ENCODE measurements at places on chromosomes 16 and 17. TPM values are rescaled to one million over a fixed set of nuclear protein-coding genes. Genes with fewer than 3 reads are reported as not detected.

C16orf96 gene
- total RNA-seq, result under 0.01 TPM

KCNH6 gene
- total RNA-seq, result not detected

TBC1D3H gene
- not detected for total RNA-seq

EPN3 gene
- total RNA-seq, result not detected

COX6A2 gene
- total RNA-seq, result not detected

SDR42E1 gene
- total RNA-seq, result 0.16 TPM

TEX19 gene
- total RNA-seq, result under 0.01 TPM

VPS25 gene
- total RNA-seq, result 50.2 TPM

PRR15L gene
- not detected for total RNA-seq

MYO15A gene
- total RNA-seq, result 2.7 TPM

STAT5A gene
- total RNA-seq, result 21.1 TPM

CCDC144A gene
- 7.9 TPM for total RNA-seq

CDRT15L2 gene
- total RNA-seq, result not detected

CRISPLD2 gene
- 3.1 TPM for total RNA-seq

PRSS33 gene
- not detected for total RNA-seq

HS3ST6 gene
- not detected for total RNA-seq

GH2 gene
- total RNA-seq, result not detected

TVP23A gene
- total RNA-seq, result not detected

KRT36 gene
- total RNA-seq, result not detected

NGFR gene
- 0.26 TPM for total RNA-seq

CYGB gene
- total RNA-seq, result 86.2 TPM

SLC22A31 gene
- not detected for total RNA-seq

KRTAP4-5 gene
- total RNA-seq, result not detected

NUP93 gene
- total RNA-seq, result 40.7 TPM

MMP15 gene
- 1.2 TPM for total RNA-seq

TPSD1 gene
- not detected for total RNA-seq

SP2 gene
- total RNA-seq, result 0.32 TPM

LRRC37A gene
- total RNA-seq, result 1.7 TPM

ZACN gene
- under 0.01 TPM for total RNA-seq

VPS9D1 gene
- 8.0 TPM for total RNA-seq

RAB37 gene
- 0.60 TPM for total RNA-seq

KRTAP3-2 gene
- total RNA-seq, result not detected

SECTM1 gene
- 20.2 TPM for total RNA-seq

FOXL1 gene
- 7.2 TPM for total RNA-seq

NACA2 gene
- total RNA-seq, result not detected
